NCI-H446 (cell line): ENCODE measurements at places on chromosomes 4 and X.

GRCh38 chrX:45765281-45765680 is 564.6 kb upstream of the DIPK2B start:
- no peak for DNase-seq

GRCh38 chr4:97317201-97317600 is 826.1 kb downstream of the STPG2 start:
- no peak for DNase-seq

GRCh38 chr4:185838514-185839193 is 26.7 kb upstream of the SORBS2 start:
- no peak for DNase-seq

GRCh38 chr4:136706942-136707341 is 825.4 kb downstream of the PCDH18 start:
- DNase-seq = no peak

- no peak for DNase-seq
These were observed 93.7 kb upstream of the DHRSX start for GRCh38 chrX:2594491-2594890.

- no peak for DNase-seq
These were observed 174.2 kb downstream of the MAPK10 start for GRCh38 chr4:86185659-86186058.

- DNase-seq = no peak
These were observed 143.2 kb upstream of the ZCCHC13 start for GRCh38 chrX:74160816-74161215.

DNA sequence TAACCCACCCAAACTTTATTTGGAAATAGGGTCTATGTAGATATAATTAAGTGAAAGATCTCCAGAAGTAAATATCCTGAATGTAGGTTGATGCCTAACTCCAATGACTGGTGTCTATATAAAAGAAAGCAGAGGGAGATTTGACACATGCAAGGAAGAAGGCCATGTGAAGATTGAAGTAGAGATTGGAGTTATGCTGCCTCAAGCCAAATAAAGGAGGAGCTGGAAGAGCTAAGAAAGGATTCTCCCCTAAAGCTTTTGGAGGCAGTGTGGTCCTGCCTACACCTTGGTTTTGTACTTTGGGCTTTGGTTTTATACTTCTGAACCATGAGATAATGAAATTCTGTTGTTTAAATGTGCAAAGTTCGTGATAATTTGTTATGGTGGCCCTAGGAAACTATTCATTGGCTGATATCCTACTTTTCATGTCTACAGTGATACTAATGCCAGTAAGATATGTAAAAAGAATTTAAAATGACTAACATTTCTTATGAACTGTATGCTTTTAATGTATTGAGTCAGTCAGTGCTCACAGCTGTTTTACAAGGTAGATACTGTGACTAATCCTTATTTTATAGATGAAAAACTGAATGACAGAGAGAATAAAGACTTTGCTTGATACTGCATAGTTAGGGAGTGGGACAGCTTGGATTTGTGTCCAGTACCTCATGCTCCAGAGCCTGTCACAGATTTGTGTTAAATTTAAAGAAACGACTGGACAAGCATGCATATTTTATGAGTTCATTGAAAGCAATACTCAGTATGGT is 5.9 kb upstream of the RAB40AL start:
- DNase-seq = no peak

DNA sequence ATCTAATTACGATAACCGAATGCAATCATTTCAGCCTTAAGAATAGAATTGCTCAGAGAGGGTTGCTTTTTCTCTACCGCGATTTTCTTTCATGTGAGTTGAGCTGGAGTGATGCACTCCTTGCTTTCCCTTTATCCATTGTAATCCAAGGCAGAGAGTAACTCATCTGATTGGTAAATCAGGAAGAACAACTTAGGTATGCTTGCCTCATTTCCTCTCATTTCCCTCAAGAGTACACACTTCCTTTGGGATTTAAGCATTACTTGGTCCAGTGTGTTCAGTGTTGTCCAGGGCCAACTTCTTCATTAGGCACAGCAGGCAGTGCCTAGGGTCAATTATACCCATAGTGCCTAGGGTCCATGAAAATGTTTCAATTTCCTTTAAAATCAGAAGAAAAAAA is 15.7 kb upstream of the N4BP2 start:
- no peak for DNase-seq

- no peak for DNase-seq
These were observed 52.2 kb downstream of the EFNB1 start for GRCh38 chrX:68880846-68881552.

DNA sequence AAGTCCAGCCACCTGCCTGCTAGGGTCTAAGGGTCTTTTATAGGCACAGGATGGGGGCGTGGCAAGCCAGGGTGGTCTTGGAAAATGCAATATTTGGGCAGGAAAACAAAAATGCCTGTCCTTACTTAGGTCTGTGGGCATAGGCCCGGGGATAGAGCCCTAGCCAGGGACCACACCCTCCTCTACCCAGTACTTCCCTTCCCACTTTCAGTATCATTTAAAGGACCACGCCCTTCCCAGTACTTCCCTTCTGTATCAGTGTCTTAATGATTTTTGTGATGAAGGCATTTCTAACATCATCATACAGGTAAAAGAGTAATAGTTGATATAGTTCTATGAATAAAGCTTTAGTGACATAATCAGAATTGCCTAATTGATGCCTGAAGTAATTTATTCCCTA is 11.4 kb downstream of the BANK1 start:
- DNase-seq = no peak

DNA sequence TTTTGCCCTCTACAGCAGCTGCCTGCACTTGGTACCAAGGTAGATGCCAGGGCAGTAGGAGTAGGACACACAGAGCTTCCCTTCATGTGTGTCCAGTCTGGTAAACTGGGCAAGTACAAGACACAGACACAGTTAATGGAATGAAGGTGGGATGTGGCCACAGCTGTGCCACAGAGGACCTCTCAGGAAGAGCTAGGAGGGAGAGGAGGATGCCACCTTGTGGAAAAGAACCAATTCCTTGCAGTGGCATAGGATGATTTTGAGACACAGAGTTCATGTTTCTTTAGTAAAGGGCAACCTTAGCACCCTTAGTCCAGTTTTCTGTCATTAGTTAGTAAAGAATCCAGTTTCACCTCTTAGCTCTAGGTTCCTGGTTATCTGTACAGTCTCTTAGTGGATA is 36.3 kb upstream of the TBC1D14 start:
- no peak for DNase-seq

GRCh38 chrX:39841604-39842003 is 256.2 kb downstream of the BCOR start:
- DNase-seq = no peak

DNA sequence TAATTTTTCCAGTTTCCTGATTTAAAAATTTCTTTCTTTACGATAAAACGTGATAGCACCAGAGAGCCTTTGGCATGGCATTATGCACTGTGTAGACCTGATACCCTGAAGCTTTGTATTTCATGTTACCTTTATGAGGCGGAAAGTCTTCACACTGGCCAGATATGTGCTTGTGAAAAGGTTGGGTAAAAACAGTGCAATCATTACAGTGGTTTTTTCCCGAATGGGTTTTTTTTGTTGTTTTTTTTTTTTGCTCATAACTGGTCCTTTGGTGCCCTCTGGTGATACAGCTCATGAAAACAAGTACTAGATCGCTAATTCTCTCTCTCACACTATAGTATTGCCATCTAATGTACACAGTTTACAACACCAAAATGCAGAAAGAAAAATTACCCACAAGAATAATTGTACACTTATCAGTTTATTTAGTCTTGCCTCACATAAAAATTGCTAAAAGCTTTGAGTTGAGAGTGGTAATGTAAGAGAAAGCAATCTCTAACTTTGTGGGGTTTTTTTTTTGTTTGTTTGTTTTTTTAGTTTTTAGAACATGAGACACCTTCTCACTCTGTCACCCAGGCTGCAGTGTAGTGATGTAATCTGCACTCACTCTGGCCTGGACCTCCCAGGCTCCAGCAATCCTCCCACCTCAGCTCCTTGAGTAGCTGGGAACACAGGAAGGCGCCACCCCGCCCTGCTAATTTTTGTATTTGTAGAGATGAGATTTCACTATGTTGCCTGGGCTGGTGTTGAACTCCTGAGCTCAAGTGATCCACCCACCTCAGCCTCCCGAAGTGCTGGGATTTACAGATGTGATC is 21.3 kb downstream of the SPCS3 start:
- peak; percentile 51 for DNase-seq

- no peak for DNase-seq
These were observed at the start of gene HEPH for GRCh38 chrX:66163849-66164411. Gene HEPH, plus strand, starts transcription at chrX:66164247. Its CDS starts 6,324 bp downstream, at chrX:66170571.

GRCh38 chr4:165992283-165992682 is 119.2 kb downstream of the TLL1 start:
- DNase-seq = peak; percentile 12

- no peak for DNase-seq
These were observed 32.9 kb downstream of the HTT-AS start for GRCh38 chr4:3041192-3042142.

DNA sequence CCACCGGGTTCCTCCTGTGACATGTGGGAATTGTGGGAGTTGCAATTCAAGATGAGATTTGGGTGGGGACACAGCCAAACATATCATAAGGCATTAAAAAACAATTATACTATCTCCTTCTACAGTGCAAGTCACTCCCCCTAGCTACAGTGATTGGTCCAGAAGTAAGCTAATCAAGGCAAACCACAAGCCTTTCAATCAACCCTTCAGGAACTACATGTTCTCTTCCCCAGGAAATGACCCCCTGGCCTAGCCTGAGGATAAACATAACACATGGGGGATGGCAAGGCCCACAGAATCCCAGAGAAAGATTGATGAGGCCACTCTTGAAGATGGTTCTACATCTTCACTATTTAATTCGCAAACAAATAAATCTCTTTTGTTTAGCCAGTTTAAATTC is 25.2 kb upstream of the FAM241A start:
- DNase-seq = no peak

GRCh38 chr4:167114416-167114971 is 119.8 kb downstream of the SPOCK3 start:
- DNase-seq = no peak

GRCh38 chr4:150682126-150682525 is 100.2 kb downstream of the MAB21L2 start:
- no peak for DNase-seq

GRCh38 chr4:42881253-42881652 is 11.3 kb upstream of the GRXCR1 start:
- no peak for DNase-seq

- DNase-seq = no peak
These were observed 431.8 kb downstream of the RAPGEF2 start for GRCh38 chr4:159534655-159535054.

DNA sequence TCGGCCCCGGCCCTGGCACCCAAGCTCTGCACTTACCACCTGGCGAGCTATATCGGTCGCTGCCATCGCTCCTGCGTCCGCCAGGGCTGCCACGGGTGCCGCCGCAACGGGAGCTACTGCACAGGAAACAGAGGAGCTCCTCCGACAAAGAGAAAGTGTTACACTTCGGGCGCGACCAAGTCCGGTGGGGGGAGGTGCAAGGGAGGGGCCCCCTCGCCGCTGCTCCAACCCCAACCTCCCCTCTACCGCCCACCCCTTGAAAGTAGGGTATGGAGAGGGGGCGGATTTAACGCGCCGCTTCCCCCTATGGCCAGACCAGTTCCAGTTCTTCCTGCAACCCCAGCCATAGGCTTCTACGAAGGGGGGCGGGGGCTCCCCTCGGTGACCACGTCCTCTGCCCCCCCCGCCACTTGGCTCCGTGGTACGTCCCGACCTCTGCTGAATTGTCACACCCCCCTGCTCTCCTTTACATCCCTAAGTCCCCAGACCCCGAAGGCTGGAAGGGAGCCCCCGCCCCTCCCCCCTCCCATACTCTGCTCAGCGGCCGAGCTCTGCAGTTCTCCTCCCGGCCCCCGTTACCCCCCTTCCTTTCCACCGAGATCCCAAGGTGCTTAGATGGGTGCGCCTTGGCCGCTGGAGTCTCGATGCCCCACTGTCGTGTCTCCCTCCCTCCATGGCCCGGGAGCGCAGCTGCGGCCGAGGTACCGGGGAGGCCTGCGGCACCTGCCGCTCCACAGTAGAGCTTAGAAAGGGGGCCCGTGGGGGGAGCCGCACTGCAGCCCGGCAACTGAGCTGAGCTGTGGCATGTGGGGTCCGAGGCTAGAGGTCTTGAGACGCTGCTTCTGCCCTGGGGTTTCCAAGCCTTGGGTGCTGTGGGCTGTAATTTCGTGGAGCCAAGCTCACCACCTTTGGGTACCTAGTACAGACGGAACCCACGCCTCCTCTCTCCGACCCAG is at the start of gene SEPTIN6:
Gene SEPTIN6 (minus strand): TSS at position 129 of the 956 bp plus-strand sequence. CDS start 63 bp downstream, at position 66.
- DNase-seq = no peak

GRCh38 chrX:51606446-51606845 is 12.3 kb downstream of the CENPVL3 start:
- no peak for DNase-seq

DNA sequence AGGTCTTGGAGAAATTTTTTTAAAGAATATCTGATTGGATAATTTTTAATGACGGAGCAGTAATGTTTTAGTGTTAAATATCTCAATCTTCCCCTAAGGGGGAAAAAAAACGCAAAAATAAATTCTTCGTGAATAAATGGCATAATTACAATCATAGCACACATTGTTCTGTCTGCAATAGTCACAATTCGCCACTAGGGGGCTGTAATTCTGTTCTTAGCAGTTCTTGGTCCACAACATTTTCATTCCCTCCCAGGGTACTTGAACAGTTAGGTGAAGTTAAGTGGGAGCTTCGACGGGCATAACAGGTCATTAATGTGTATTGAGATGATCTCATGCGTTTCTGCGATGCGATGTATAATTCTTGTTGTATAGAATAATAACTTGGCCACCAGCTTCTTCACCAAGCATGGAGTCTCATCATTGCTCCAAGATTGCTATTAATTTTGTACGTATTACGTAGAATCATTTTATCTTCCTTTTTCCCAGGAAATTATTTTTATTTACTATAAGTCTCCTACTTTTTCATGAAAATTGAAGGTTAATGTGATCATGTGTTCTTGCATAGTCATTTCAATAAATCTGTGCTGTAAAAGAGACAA is 27.2 kb downstream of the HTR2C start:
- no peak for DNase-seq

GRCh38 chr4:4254666-4255065 is 6.6 kb upstream of the TMEM128 start:
- no peak for DNase-seq
